NCI-H460 (cell line): ENCODE measurements at places on chromosomes 5 and 9.
A peak's percentile ranks its signal among the peaks of the same experiment; 100 is the strongest.

GRCh38 chr9:13026956-13027355 lies 252.1 kb downstream of the LURAP1L start:
- DNase-seq = no peak

DNA sequence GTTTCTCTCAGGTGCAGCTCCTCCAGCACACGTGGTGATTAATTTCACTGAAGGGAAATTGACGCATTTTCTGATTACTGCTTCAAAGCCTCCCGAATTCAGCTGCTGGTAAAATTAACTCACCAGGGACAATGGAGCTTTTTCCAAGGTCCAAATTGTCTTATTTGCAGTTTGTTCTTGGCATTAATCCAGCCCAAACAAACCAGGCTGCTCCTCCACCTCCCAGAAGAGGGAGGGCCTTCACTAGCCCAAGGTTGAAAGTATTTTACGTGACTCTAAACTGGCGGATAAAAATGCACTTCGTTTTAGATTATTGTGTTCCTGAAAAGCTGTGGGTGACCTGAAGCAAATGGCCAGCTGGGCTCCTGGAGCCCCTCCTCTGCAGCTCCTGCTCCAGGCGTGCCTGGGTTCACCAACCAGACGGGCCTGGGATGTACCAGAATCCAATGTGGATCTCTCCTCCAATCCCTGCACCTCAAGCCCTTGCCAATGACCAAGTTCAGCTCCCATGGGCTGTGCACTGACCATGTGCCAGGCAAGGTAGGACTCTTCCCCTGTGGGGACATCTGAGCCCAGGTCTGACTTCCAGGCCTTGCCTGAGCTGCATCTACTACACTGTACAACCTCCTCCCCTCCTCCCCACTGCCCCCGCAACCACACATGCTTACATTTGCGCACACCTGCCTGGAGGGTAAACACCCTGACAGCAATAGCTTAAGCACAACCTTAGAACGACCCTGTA lies 193.4 kb downstream of the CDK5RAP2 start:
- no peak for DNase-seq

DNA sequence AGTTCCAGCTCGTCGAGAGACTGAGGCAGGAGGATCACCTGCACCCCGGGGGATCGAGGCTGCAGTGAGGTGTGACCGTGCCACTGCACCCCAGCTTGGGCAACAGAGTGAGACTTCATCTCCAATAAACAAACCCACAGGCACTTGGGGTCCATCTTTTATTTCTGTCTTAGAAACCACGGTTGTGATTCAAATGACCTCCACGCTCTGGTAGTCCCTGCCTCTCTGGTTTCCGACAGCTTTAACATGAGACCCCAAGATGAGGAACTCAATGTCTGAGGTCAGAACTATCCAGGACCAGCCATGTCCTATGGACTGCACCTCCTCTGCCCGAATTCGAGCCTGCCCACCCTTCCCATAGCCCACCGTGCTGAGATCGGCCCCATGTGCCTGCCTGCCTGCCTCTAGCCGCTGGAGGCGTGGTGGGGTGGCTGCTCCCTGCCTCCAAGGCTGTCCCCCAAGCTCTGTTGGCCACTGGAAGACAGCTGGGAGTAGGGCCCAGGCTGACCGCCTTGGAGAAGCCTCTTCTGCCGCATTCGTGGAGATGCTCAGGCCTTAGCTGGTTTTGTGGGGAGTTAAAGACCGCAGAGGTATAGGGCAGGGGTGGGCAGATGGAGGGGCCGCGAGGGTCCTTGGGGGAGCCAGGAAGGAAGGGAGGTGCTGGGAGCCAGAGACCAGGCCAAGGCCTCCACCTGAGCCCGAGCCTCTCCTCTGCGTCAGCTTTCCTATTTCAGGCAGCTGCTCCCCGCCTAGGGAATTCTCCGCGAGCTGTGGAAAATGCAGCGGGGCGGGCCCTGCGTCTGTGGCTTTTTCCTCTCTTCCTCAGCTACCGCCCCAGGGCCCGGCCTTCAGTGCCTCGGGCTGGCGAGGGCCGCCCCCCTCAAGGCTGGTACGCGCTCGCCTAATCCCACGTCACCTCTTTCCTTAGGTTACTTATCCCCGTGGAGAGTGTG lies 6.9 kb upstream of the WDR5 start:
- DNase-seq = no peak

GRCh38 chr5:134101686-134102439 lies 12.6 kb upstream of the TCF7 start:
- peak; percentile 37 for DNase-seq

- DNase-seq = no peak
These were observed 50.0 kb upstream of the KLF4 start for GRCh38 chr9:107539427-107540163.

DNA sequence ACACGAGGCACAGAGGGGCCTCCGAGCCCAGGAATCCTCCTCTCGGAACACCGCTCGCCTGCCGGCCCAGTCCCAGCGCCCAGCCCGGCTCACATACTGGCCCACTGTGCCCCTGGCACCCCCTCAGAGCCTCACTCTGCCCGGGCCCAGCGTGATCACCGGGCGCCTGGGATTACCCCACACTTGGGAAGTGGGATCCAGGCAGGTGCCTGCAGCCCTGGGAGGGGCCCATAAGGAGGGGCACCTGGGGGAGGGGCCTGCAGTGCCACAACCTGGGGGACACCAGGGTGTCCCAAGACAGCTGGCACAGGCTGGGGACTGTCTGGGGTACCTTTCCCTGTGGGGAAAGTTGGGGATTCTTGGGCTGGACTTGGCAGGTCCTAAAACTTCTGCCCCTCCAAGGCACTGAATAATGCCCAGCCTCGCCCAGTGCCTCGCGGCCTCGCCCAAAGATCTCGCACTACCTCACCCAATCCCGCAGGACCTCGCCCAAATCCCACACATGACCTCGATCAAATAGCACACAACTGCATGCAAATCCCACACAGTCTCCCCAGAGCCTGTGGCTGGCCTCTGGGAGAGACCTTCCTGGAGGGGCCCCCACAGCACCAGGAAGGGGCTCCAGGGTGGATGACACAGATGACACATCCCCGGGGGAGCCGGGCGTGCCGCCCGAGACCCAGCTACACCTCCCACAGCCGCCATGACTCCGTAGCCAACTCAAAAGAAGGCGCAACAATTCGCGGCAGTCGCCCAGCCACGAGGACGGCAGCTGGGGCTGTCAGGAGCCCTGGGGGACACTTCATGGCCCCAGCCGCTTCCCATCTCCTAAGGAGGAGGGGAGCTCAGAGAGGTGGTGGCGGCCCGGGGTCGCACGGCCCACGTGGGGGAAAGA lies 13.7 kb downstream of the NOTCH1 start:
- DNase-seq = no peak

DNA sequence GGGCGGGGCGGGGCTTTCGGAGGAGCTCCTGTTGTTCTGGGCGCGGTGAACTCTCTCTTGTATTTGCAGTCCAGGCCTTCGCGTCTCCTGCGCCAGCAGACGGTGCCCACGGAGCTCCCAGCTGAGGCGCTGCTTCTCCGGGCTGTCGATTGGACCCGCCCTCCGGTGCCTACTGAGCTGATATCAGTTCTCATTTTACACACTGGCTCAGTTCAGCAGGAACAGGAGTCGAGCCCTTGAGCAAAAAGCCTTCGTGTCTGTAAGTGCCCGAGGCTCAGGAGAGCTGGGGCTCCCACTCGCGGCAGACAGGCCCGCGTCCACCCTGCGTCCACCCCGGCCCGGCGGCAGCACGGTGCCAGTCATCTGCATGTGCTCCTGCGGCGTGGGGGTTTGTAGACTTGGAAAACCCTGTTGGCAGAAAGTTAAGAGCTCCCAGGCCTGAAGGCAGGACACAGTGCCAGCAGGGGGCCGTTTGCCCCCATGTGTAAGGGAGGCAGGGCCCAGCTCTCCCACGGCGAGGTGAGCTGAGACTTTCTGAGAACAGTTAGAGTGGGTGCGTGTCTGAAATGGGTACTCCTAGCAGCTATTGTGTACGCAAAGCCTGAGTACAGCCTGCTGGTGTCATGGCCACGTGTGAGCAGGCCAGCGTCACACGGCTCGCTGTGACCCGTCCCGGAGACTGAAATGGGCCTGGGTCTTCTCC lies 231.5 kb downstream of the FANCC start:
- no peak for DNase-seq

- DNase-seq = no peak
These were observed 25.6 kb downstream of the NRG2 start for GRCh38 chr5:140017397-140018095.

GRCh38 chr5:178389026-178389729 lies 156.6 kb upstream of the PHYKPL start:
- DNase-seq = no peak

DNA sequence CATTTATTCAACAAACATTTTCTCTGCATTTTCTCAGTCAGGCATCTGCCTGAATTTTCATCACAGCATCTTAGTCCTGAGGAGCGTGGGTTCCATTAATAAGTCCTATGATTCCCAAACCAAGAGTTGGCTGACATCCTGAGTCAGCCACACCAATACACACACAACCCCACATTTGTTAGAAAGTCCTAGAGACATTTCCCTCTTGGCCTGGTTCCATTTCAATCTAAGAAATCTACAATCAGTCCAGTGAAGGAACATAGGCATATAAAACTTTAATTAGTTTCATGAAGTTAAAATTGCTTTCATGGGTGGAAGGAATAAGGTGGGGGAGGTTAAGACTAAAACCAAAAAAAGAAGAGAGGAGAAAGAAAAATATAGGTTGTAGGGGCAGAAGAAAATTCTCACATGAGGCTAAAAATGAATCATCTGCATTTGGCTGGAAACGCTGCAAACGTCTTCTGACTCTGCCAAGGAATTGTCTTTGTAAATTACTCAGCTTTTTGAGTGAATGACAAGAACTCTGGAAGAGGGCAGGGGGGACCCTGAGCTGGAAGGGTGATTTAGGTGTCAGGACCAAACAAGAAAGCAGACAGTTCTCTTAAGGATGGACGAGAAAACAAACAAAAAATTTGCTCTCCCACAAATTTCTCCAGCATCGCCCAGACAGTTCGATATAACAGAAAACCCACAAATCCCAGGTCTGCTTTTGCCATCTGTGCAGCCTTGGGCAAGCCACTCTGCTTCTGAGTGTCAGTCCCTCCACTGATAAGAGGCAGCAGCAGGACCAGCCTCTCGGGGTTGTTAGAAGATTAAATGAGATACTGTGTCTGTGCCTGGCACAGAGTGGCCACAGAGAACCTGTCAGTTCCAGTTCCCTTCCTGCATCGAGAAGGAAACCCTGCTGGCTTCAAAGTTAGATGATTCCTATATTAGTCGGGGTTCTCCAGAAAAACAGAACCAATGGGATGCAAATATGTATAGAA lies 289.7 kb downstream of the CDK5RAP2 start:
- DNase-seq = no peak

GRCh38 chr9:119398350-119398749 lies 29.1 kb upstream of the BRINP1 start:
- no peak for DNase-seq

DNA sequence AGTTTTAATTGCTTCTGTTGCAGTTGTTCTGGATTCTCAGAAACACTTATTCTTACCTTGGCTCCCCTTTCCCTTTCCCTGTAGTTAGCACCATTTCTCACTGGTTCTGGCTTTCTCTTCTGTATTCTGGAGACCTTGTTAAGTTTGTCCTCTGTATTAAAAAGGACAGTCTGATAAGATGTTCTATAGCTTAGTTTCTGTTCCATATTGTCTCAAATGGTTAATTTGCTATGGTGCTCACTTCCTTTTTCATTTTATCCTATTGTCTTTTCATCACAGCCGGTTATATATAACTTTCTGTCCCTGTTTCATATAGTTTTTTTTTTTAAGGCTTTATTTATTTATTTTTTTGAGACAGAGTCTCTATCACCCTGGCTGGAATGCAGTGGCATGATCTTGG lies 41.4 kb upstream of the KIAA1958 start:
- no peak for DNase-seq

DNA sequence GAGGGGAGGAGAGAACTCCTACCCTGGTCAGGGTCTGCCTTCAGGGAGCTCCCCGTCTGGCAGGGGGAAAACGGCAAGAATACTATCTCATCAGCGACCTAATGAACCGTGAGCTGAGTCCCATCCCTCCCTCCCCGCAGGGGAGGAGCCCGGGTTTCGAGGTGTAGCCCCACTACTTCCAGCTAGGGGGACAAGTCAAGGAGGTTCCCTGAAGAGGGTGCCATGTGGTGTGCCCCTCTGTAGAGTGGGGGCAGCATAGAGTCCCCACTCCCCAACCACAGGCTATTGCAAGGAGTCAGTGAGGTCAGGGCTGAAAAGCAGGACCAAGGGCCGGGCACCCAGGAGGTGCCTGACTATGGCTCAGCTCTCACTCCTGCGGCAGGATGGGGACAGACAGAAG lies 50.9 kb upstream of the RXRA start:
- no peak for DNase-seq

DNA sequence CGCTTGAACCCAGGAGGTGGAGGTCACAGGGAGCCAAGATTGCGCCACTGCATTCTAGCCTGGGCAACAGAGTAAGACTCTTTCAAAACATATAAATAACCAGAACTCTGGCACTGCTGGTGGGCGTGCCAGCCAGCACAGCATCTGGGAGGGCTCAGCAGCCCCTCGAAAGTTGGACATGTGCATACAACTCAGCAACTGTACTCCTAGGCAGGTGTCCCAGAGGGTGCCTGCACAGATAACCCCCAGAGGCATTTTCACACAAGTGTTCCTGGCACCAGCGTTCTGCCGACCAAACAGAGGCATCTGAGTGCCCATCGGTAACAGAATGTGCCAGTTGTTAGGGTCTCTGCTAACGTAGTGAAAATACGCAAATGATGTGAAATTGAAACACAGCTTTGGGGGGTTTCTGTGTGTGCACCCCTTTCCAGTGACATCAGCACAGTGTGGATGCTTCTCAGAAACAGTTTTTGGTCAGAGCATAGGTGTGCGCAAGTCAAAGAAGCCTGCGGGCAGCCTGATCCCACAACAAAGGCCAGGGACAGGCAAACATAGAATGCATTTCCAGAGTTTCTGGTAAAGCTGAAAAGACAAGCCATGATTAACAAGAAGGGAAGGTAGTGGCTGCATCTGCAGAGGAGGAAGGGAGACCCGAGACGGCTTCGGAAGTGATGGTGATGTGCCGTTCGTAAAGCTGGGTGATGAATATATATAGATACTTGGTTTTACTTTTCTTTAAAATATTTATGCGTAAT lies 190.2 kb downstream of the CACNA1B start:
- DNase-seq = no peak

- peak; percentile 90 for DNase-seq
These were observed 30.4 kb downstream of the RNF145 start for GRCh38 chr5:159178978-159179377.

DNA sequence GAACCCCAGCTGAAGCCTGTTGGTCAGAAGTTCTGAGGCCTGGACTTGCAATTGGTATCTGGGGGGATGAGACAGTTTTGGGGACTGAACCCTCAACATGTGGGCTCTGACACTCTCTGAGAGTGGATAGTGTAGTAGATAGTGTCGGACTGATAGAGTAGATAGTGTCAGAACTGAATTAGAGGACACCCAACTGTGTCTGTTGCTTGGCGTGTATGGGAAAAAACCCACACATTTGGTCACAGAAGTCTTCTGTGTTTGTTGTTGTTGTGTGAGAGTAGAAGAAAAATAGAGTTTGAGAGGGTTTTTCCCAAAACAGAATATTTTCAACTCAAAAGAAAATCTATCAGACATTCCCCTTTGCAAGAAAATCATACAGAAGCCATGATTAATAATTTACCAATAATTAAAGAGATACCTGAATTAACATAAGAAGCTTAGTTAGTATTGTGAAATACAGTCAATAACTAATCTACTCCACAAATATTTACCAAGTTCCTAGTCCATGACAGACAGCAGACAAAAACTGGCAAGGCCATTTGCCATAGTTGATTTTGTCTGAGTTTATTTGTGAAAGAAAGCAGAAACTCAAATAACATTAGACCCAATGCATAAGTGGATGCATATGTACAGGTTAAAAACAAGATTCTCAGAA lies 170.9 kb downstream of the CTNND2 start:
- no peak for DNase-seq
